ENCODE measurements at places on chromosomes 3 and 15.

DNA sequence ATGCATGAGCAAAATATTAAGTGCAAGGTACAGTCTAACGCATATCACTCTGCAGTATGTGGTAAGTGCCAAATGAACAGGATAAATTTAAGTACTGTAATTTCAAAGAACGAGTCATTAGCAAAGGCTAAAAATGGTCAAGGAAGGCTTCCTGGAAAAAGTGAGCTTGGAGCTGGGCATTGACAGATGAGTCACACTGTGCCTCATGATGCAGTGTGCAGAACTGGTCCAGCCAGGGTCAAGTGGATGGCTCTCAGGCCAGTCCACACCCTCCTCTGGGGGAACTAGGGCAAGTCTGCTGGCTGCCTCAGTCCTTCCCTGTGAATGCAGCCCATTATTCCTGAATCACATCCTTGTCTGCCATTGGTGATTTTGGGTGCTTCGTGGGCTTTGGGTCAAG lies 76.3 kb downstream of the CACNA1D start:
- no peak for DNase-seq

GRCh38 chr15:75431682-75432081 lies 19.8 kb downstream of the SIN3A start:
- no peak for DNase-seq

- DNase-seq = no peak
Measured at GRCh38 chr3:191137708-191138107, 61.3 kb upstream of the OSTN start.

GRCh38 chr3:184441202-184441900 lies 61.5 kb downstream of the CHRD start:
- no peak for DNase-seq

- no peak for DNase-seq
Measured at GRCh38 chr15:69893863-69894262, 203.9 kb downstream of the TLE3 start.

DNA sequence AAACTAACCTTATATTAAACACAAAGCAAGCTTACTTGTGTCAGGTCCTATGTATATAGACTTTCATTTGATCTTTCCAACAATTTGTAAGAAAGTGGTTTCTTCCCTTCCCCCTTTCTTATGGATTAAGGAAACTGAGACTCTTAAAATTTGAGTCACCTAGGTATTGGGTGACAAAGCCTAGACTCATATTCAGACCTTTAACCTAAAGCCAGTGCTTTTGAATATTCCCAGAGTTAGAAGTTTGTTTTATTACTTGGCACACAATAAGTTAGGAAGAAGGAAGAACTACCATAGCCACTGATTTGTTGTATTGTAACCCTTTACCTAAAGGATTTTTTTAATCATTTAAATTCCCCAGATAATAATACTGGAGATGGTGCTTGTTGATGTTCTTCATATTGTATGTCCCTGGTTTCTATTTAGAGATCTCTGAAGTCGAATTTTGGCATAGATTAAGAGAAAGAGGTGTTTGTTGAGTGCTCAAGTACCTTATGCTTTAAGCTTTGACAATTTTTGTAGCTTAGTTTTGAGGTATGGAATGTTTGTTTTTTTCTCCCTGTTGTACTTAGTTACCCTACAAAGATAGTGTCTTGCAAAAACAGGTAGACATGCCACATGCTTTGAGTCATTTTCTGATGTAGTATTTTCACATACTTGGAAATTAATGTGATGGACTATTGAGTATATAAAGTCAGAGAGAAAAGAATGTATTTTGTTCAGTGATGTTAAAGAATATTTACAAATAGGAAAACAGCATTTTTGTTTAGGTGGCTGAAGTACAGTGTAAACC lies 11.2 kb downstream of the TSC22D2 start:
- no peak for DNase-seq

GRCh38 chr3:105979961-105980360 lies 111.1 kb upstream of the CBLB start:
- no peak for DNase-seq

DNA sequence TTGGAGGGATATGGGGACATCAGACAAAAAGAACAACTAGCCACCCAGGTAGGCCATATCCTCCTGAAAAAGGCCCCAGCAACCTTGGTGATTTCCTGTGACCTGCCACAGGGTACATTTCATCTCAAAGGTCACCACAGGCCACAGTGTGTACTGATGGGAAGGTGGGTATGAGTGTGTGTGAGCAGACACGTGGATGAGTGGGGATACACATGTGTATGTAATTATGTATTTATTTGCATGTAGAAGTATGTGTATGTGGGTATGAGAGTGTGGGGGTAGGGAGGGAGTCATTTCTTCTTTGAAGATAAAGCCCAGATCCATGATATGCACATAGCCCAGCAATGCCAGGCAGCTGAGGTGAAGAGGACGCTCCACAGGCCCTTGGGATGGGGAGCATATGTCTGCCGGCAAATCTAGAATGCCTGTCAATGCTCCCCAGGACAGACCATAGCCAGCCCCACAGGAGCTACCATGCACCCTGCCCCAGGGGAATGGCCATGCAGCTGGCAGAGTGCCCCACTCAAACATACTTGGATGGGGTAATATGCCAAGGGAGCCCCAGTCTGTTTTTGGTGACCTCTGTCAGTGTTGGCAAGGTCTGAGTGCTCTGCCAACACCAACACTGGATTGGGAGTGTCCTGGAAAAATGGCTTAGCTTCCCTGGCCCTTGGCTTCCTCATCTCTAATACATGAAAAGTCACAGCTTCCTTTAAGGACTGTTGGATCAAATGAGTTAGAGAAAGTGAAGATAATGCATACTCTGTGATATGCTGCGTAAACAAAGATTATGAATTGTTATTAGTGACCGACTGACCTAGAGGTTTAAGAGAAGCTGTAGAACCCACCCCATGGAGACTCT lies 42.4 kb downstream of the RAB6B start:
- no peak for DNase-seq

DNA sequence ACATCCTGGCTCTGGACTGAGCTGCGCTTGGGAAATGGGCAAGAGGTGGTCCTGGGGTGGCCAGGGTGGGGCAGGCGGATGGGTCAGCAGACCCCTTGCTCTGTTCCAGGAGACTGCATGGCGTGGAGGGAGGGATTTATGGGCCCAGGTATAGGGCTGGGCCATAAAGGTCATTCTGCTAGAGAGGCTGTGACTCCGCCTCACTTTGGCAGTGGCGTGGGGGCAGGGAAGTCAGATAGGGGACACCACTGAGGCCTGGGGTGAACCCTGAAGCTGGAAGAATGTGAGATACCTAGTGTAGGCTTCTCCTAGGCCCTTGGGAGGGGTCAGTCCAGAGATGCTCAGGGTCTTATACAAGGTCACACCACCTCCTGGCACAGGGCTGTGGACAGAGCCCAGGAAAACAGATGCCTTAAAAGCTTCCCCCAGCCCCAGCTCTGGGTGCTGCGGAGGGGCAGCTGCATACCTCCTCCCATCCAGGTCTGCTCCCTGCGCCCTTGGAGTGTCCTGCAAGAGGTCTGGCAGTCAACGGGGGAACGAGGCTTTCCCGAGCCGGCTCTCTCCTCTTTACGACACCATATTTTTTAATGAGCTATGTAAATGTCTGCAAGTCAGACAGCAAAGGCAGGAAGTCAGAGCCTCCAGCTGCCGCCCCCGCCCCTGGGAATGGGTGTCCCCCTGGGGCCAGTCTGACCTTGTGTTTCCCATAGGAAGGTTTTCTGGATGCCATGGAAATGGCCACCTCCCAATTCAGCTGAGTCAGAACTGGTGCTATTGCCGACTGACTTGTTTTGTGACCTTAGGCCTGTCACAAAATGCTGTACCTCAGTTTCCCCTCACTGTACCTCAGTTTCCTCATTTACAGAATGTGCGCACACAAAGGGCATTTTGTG lies 26.3 kb downstream of the LINGO1 start:
- DNase-seq = no peak

GRCh38 chr15:101523560-101523940 lies 34.0 kb upstream of the PCSK6 start:
- no peak for DNase-seq

GRCh38 chr3:172476347-172476746 lies 28.1 kb upstream of the GHSR start:
- DNase-seq = no peak

GRCh38 chr15:101003706-101004105 lies 84.5 kb downstream of the LRRK1 start:
- no peak for DNase-seq

DNA sequence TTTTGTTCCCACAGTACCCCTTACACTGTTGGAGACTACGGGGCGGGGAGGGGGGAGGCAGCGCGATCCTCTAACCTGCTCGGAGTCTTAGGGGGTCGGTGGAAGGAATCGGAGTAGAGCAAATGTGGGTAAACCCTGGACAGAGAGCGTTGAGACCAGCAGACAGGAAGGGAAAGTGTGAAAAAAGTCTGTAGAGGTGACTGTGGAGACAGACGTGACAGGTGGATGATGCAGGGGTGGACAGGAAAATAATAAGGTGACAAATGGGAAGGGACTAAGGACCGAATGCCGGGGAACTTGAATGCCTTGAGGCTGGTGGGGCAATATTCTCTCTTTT lies 424 bp downstream of the EAF2 start:
- DNase-seq = no peak

Measured in activated CD4-positive, alpha-beta T cell treated with anti-CD3 and anti-CD28 coated beads for 36 hours (primary cell).